ENCODE measurements at places on chromosomes 12 and 14.

- DNase-seq, result no peak
These were observed 306.7 kb downstream of the NUAK1 start for GRCh38 chr12:105832021-105832420.

DNA sequence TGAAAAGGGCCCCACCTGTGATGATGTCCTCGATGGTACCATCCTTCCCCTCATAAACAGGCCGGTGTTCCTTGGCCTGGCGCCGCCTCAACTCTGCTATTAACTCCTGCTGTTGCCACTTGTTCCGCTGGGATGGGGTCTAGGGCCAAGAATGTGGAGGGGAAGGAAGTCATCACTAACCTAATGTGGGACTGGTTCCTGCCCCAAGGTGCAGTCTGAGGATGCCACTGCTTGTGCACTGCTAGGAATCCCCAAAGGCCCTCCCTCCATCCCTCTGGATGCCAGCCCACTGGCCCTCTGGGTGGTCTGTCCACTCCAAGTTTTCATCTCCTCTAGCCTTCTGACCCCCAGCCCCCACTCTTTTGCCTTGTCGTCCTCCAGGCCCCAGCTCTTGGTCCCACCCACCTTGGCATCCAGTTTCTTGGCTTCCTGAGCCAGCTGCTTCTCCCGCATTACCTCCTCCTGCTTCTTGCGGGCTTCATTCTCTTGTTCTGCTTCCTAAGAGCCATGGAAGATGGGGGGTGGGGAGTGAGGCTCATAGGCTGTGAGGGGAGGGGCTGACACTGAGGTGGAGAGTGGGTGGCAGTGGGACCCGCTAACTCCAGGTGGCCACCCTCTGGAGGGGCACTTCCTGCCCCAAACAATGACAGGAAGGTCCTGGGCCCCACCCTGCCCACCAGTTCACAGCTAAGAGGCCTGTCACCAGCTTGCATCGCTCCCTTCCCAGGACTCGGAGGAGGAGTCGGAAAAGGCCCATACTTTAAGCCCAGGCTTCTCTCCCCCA, 23.7 kb downstream of the PRPF40B start:
- no peak for DNase-seq

- DNase-seq, result no peak
These were observed 39.6 kb downstream of the IQSEC3 start for GRCh38 chr12:106118-106591.

GRCh38 chr12:53489242-53489864, 9.9 kb downstream of the MAP3K12 start:
- no peak for DNase-seq

- DNase-seq, result no peak
These were observed 43.5 kb downstream of the C14orf132 start for GRCh38 chr14:96082420-96083300.

- no peak for DNase-seq
These were observed 19.6 kb upstream of the LRP1-AS start for GRCh38 chr12:57166971-57167371.

GRCh38 chr12:70045036-70045435, 198.2 kb upstream of the CNOT2 start:
- DNase-seq, result no peak

GRCh38 chr14:33249233-33249820, 310.6 kb downstream of the NPAS3 start:
- no peak for DNase-seq

DNA sequence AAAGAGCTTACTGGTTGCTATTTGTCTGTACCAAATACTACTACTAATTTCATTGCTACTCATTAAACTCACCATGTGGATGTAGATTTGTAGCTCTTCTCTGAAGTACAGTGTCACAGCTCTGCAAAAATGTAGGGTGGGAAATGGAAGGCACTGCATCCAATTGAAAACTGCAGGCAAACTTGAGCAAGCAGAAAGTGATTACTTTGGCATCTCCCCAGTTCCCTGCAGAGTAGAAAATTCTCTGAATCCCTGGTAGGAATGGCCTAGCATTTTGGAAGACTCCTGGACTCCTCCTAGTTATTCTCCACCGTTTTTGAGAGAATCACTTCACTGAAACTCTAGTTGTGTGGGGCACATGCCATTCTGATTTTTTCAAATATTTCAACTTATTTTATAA, 239.1 kb downstream of the DIO2 start:
- no peak for DNase-seq

GRCh38 chr12:85004204-85004603, 31.9 kb downstream of the TSPAN19 start:
- DNase-seq, result no peak

- DNase-seq, result no peak
These were observed 2.4 kb downstream of the MBD6 start for GRCh38 chr12:57524814-57525614.

GRCh38 chr14:101925152-101925551, 39.2 kb upstream of the DYNC1H1 start:
- no peak for DNase-seq

GRCh38 chr12:40911676-40912075, 219.4 kb downstream of the CNTN1 start:
- no peak for DNase-seq

- DNase-seq, result no peak
These were observed 47.4 kb upstream of the SRSF5 start for GRCh38 chr14:69719501-69719951.

GRCh38 chr12:31003861-31004640, 69.6 kb upstream of the DDX11 start:
- DNase-seq, result no peak

DNA sequence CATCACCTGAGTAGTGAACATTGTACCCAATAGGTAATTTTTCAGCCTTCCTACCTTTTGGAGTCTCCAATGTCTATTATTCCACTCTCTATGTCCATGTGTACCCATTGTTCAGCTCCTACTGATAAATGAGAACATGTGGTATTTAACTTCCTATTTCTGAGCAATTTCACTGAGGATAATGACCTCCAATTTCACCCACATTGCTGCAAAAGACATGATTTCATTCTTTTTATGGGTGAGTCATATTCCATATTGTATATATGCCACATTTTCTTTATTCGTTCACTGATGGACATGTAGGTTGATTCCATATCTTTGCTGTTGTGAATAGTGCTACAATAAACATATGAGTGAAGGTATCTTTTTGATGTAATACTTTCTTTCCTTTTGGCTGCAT, 16.4 kb upstream of the BTG1 start:
- DNase-seq, result no peak

DNA sequence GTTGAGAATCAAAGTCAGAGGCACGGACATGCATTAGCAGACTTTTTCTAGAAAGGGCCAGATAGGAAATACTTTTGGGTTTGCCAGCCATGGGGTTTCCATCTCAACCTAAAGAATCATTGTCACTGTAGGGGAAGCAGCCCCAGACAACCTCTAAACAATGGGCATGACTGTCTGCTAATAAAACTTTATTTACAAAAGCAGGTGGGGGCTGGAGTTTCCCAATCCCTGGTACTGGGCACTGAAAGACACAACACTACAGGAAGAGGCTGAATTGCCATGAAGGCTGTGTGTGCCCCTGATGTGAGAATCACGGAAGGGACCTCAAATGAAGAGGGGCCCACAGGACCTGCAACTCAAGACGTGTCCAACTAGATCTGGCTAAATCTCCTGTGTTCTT, 62.0 kb upstream of the GPR68 start:
- no peak for DNase-seq

- no peak for DNase-seq
These were observed 268.7 kb upstream of the TBX3 start for GRCh38 chr12:114952573-114953271.

GRCh38 chr12:114757684-114758325, 73.8 kb upstream of the TBX3 start:
- no peak for DNase-seq

- DNase-seq, result no peak
These were observed 38.2 kb downstream of the CCNK start for GRCh38 chr14:99519347-99519881.

DNA sequence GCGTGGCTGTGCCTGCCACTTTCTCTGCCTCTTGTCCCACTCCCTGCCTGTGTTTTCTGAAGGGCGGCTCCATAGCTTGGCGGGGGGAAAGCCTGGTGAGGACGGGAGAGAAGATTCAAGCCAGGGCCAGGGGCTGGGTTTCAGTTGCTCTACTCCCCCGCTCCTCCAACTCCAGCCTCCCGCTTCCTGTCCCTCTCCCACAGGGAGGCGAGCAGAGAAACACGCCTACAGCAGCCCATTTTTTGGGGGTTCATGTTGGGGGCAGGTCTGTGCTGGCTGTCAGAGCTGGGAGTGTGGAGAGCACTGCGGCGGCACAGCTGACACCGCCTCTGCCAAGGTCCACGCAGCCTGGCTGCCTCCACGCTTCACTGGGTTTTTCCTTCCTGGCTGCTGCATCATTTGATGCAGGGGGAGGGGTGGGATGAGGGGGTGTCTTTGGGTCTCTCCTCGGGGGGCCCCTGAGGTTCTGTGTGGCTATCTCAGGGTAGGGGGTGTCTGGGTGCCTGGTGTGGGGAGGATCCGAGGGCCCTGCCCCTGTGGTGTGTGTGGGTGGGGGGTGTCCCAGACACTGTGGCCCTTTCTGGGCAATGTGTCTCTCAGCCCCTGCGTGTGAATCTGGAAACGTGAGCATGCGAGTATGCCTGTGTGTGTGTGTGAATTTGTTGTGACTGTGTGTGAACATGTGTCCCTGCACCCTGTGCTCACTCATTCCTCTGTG, 10.7 kb upstream of the KRT80 start:
- DNase-seq, result no peak

DNA sequence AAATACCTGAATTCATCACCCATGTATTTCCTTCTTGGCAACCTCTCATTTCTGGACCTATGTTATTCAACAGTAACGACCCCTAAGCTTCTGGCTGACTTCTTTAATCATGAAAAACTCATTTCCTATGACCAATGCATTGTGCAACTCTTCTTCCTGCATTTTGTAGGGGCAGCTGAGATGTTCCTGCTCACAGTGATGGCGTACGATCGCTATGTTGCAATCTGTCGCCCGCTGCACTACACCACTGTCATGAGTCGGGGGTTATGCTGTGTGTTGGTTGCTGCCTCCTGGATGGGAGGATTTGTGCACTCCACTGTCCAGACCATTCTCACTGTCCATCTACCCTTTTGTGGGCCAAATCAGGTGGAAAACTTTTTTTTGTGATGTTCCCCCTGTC, 356 bp downstream of the OR4Q2 start:
- no peak for DNase-seq

Data from activated T-helper 1 cell treated with Interleukin-2 at 50 U/mL for 16 hours (primary cell).